ENCODE measurements at places on chromosomes 6 and 20. TPM values are rescaled to one million over a fixed set of nuclear protein-coding genes. Genes with fewer than 3 reads are reported as not detected.

MUC22 gene
- total RNA-seq, result 0.14 TPM

ZSCAN16 gene
- 2.2 TPM for total RNA-seq

KLC4 gene
- total RNA-seq, result 30.0 TPM

KIAA0408 gene
- total RNA-seq, result 3.2 TPM

TULP1 gene
- total RNA-seq, result not detected
